ENCODE measurements at places on chromosomes 4 and X.

DNA sequence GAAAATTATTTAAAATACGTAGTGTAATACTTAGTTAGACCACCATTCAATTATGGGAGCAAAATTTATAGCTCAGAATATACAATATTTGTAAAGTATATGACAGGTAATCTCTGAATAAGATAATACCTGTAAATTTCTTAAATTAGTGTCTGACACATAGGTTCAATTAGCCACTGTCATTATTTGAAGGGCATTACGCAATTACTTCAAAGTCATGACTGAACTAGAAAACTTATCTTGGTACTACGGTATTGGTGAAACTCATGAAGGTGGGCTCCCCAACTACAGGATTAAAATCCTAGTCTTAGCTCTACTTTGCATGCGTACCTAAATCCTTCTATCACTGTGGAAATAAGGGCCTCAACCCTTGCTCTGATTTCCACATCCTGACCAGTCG is 860.7 kb downstream of the PCDH19 start:
- DNase-seq, result no peak

GRCh38 chrX:130885996-130886395 is 17.0 kb downstream of the ENOX2 start:
- DNase-seq, result no peak

DNA sequence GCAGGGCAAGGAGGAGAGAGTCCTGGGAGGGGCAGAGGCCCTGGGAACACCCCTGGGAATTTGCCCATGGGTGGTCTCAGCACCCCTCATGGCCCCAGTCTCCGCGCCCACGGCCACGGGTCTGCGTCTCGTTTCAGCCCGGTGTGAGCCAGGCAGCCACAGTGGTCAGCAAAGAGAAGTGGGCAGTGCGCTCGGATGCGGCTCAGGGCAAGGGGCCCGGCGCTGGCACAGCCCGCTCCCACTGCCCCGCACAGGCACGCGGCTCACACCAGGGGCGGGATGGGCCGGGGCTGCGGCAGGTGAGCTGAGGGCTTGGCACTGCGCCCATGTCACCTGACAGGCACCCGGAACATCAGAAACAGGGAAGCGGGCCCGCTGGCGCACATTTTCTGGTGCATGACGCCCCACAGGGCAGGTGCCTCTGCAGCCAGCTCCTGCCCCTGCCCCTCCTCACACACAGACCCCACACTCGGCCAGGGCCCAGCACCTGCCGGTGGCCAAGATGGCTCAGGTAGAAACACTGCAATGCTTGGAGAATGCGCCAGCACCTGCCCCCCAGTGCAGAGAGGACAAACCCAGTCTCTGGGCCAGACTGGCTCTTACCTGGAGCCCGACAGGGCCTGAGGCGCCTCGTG is 41.9 kb upstream of the MXD4 start:
- DNase-seq, result no peak

DNA sequence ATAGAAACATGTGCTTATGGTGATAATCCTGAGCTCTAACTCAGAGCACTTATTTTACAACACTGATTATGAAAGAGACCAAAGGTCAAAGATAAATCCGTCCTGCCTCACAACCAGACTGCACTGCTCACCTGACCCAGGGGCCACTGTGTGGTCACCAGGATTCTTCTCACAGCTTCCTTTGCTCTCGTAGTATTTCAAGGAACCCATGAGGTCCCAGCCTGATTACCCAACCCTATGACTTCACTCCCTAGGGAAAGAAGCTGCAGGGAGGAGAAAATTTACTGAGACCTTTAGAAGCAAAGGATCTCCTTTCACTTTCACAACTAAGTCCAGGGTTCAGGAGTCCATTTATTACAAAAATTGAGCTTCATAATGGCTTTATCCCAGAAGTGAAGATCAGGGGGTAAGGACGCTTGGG is 9.6 kb downstream of the SLC25A5 start:
- no peak for DNase-seq

- no peak for DNase-seq
Measured at GRCh38 chrX:39866229-39866628, 231.5 kb downstream of the BCOR start.

DNA sequence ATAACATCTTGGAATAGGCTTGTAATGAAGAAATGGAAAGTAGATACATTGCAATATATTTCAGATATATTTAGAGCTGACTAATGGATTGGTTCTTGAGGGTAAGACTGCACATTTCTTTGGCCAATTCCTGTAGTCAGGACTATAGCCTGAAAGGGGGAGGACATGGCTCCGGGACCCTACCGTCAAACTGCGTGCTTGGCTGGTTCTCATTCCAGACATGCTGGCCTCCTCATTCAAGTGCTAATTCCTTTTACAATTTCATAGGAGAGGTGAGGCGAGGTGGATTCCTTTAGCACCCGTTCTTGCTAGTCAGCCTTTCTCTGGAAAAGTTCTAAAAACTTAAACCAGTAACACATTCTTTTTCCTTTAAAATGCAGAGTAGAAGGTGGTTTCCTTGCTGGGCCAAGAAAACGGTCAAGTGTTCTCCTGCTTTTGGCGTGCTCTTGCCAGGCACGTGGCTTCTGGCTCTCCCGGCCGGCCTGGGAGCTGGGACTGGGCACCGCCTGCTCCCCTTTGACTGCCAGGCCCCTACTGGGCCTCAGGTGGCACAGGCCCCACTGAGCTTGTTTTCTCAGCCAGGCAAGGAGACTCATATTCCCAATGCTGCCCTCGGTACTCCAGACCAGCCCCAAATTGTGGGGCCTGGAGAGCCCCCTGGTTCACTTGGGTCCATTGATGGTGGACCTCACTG is 167.2 kb downstream of the STK32B start:
- no peak for DNase-seq

- DNase-seq, result no peak
Measured at GRCh38 chr4:75180790-75181776, 248.2 kb downstream of the PARM1 start.

GRCh38 chrX:40179283-40179682 is 81.5 kb upstream of the BCOR start:
- no peak for DNase-seq

DNA sequence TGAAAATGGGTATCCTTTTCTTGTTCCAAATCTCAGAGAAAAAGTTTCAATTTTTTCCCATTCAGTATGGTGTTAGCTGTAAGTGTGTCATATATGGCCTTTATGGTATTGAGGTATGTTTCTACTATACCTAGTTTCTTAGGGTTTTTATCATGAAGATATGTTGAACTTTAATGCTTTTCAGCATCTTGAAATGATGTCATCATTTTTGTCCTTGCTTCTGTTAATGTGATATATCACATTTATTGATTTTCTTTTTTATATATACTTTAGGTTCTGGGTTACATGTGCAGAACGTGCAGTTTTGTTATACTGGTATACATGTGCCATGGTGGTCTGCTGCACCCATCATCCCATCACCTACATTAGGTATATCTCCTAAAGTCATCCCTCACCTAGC is 44.9 kb downstream of the FOXR2 start:
- no peak for DNase-seq

- DNase-seq, result no peak
Measured at GRCh38 chr4:117777721-117778120, 256.6 kb upstream of the NDST3 start.

- DNase-seq, result peak; percentile 14
Measured at GRCh38 chr4:113636877-113637276, 124.7 kb downstream of the CAMK2D start.

DNA sequence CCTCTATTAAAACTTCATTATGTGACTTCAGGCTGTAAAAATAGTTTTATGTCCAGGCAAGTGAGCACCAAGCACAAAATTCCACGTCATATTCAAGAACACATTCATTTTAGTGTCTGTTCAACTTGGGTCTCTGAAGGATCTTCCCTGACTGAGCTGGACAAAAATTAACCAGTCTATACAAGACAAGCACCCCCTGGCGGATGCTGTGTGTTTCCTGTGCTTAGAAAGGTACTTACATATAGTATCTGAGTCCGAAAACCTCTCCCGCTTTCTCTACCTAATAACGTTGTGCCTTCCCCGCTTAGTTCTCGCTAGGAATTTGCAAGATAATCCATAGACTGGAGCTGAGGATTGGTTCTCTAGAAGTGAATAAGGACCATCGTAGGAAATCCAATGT is 2214.5 kb upstream of the TENM3 start:
- no peak for DNase-seq
